IPS DF 6.9 (cell line): ENCODE measurements at places on chromosomes 1 and 21.

- DNase-seq = no peak
Measured at GRCh38 chr1:240207073-240207709, 115.5 kb downstream of the FMN2 start.

- DNase-seq = peak; percentile 70
Measured at GRCh38 chr1:74689621-74690363, 16.2 kb upstream of the ERICH3 start.

- peak; percentile 35 for DNase-seq
Measured at GRCh38 chr1:236759252-236759859, 35.7 kb upstream of the MTR start.

- no peak for DNase-seq
Measured at GRCh38 chr1:3618531-3618880, 6.3 kb upstream of the TPRG1L start.

DNA sequence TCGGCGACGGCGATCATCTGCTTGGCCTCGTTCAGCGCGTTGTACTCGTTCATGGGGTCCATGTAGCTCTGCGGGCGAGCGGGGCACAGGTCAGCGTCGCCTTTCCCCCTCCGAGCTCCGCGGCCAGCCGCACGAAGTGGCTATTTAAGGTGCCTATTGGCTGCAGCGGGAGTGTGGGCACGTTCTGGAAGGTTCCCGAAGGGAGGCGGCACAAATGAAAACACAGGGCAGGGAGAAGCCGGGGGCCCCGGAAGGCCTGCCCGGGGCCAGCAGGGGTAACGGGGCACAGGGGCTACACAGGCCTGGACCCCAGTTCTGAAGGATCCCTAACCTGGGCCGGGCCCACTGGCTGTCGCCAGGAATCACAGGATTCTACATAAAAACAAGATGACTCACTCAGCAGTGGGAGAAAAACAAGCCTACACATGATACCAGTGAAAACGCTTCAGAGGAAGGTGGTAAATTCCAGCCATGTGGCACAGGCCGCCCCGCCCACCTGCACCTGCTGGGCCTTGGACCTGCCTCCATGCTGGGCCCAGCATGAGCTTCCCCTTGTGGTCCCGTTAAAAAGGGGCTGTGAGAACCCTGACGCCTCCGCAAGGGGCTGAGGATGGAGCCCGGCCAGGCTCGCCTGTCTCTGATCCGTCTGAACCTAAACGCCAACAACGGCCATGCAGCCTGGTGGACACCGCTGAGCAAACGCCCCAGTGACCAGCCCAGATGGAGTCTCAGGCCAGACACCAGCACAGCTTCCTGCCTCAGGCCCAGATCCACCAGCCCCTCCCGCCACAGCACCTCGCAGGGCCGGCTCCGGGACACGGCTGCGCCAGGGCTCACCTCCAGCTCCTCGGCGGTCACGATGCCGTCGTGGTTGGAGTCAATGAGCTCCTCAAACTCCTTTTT, 3.9 kb upstream of the TNFRSF4 start:
- DNase-seq = no peak

- no peak for DNase-seq
Measured at GRCh38 chr1:201347498-201348210, 29.8 kb downstream of the TNNT2 start.

DNA sequence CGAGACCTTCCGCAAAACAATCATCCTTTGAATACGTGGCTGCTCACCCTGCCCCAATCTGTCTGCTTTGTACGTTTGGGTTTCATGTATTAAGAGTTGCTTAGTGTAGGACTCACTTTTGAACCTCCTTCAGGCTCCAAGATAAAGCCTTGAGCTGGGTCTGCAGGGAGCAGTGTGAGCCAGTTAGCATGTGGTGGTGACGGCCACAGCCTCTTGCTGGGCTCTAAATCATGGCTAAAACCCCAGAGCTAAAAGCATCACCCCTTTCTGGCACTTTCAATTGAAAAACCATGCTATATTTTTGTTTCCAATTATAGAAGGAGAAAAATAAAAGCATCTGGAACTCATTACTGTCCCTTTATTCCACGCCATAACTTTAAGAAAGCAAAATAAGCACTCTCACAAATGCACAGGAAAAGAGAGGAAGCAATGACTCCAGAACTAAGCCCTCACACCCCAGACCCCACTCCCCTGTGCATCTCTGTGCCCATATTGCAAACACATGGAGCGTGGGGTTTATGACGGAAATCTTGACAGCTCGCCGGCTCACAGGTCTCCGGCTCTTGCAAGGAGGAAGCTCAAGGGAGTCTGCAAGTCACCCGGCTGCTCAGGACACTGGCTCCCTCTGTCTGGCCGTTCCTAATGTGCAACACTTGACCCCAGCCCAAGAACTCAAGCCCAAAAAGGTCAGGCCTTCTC, 135.5 kb downstream of the MIS18A start:
- DNase-seq = peak; percentile 5

GRCh38 chr1:66938613-66939012, 13.8 kb downstream of the MIER1 start:
- DNase-seq = no peak

DNA sequence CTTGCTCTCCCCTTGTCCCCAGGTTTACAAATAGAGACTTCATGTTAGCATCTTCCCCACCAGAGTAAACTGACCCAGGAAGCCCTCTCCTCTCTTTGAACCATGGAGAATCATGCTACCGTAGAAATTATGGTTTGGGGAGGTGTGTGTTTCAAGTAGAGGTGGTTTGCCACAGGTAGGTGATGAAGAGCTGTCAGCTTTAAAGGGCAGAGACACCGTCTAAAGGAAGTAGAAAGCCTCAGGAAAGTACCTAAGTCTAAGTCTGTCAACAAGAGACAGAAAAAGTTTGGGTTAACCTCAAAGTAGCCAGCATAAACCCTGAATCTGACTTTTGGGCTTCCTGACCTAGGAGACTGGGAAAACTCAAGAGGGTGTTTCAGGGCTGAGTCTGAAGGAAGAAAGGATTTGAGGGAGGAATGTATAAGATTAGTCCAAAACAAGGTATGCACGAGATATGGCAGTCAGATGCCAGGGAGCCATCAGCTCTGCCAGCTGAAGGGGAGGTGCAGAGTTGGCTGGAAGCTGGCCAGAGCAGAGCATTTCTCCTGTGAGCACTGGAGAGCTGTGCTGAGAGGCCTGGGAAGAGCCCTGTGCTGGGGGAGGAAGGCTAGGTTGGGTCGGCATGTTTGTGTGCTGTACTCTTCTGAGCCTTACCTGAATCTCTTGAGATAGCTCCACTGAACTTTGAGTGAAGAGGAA, 14.3 kb downstream of the ADAMTSL4 start:
- DNase-seq = no peak
